ENCODE measurements at places on chromosomes 1 and 21. TPM values are rescaled to one million over a fixed set of nuclear protein-coding genes. Genes with fewer than 3 reads are reported as not detected.

DNA sequence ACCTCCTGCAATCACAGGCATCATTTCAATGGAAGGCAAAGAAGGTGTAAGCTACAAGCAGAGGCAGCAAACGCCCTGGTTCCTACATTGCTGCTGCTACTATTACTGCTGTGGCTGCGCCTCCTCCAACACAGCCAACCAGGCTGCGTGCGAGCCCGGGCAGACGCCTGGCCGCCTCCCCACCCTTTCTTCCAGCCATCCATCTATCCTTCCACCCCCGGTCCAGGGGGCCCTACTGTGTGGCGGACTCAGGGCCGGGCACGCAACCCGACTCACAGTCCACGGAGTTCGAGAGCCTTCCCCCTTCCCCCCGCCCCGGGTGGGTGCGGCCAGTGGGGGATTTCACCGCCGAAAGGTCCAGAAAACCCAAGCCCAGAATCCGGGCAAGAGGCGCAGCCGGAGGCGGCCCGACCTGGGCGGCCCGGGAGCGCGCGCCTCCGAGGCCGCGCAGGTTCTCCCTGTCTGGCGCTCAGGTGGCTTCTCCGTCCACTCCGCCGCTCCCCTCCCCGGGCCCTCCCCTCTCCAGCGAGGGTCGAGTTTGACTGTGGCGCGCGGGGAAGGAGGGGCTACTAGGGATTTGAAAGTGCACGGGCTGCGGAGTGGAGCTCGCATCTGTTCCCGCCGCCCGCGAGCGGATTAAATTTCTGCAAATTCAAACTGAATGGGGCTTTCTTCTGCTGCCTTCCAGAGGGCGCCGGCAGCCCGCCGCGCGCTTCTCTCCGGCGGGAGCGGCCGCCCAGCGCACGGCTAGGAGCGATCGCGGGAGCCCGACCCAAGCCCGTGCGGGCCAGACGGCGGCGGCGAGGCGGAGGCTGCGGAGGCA is at the start of gene HUNK:
Gene HUNK, plus strand, starts transcription at position 569 of the 823 bp plus-strand sequence. CDS start 655 bp downstream, outside the sequence.
- DNase-seq, result no peak

GRCh38 chr1:81135524-81135923 is 665.2 kb upstream of the ADGRL2 start:
- no peak for DNase-seq

- DNase-seq, result no peak
Observed at GRCh38 chr1:44924835-44925464, 61.4 kb downstream of the EIF2B3 start.

Gene ILDR2
- total RNA-seq, result 3.8 TPM

Gene OR2AK2
- not detected for total RNA-seq
